ENCODE measurements at places on chromosomes 6 and 20.

- DNase-seq = no peak
Observed at GRCh38 chr6:43058531-43058930, 703 bp downstream of the MRPL2 start.

DNA sequence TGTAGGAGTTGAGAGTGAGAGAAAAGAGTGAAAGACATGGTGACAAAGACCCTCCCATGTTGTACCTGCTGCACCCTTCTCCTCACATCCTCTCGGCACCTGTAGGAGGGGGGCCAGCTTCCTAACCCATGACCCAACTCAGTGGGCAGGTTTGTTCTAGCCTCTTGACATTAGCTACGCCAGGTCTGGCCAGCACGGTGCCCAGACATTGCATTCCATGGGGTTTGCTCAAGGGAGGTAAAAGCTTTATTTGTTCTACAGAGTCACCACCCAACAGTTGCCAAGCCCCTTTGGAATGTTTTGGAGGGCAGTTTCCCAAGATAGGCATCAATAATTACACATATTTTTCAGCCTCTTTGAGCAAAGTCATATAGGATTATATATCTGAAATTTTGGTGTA lies 22.7 kb upstream of the TGM6 start:
- DNase-seq = no peak

- DNase-seq = no peak
Observed at GRCh38 chr20:19549896-19550295, 208.2 kb upstream of the RIN2 start.

- no peak for DNase-seq
Observed at GRCh38 chr6:131966443-131966842, 15.3 kb upstream of the CCN2 start.

DNA sequence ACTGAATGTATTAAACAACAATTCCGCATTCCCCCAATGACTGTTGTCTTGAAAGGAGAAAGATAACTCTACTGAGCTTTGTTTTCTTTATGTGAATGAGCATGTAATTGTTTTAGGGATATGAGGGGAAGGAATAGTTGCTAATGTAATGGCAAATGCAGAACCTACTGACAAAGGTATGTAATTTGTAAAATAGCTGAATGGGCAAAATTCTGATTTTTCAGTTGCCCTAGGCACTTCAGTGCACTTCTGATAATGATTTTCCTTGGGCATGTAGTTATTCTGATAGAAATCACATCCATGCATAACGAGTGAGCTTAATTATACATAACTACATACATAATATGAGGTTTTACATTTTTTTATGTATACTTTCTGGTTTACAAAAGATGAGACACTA lies 53.4 kb upstream of the FOXO3 start:
- no peak for DNase-seq

DNA sequence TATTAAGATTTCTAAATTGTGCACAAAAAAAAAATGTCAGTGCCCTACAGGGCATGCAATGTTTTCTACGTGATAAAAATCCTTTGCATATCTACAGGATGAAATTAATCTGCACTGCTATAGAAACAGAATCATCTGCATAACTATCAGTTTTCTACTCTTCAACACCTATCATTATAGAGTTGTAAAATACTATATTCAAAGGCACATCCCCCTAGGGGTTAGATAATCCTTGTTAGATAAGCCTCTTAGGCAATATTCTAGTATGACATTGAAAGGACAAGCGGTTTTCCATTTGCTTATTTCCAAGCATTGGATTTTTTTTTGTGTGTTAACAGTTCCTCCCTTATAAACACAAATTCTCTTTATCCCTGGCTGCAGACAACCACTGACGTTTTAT lies 98.7 kb upstream of the LAMA2 start:
- DNase-seq = no peak

DNA sequence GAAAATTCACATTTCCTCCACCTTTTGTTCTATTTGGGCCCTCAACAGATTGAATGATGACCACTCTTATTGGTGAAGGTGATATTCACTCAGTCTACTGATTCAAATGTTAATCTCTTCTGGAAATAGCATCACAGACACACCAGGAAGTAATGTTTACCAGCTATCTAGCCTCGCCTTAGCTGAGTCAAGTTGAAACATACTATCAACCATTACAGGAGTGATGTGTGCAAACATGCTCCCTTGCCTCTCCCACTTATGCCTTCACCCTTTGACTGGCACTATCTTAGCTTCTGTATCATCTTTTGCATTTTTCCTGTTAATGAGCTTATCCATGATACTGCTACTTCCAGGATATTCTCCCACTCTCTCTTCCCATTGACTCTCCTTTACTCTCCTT lies 191.9 kb downstream of the CENPW start:
- no peak for DNase-seq

DNA sequence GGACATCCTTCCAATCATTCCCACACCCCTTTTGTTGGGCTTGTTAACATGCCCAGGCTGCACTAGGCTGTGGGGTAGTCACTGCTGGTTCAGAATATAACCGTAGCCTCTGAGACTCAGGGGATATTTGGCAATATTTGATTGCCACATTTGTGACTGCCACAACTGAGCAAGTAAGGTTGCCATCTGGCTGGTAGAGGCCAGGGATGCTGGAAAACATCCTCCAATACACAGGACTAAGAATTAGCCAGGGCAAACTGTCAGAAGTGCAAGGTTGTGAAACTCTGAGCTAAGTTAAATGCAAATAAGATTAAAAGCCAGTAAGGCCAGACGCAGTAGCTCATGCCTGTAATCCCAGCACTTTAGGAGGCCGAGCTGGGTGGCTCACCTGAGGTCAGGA lies 112.0 kb downstream of the ZMYND8 start:
- DNase-seq = no peak

- no peak for DNase-seq
Observed at GRCh38 chr6:16722630-16723029, 38.6 kb downstream of the ATXN1 start.

GRCh38 chr6:35237476-35237875 lies 22.1 kb upstream of the ZNF76 start:
- no peak for DNase-seq

DNA sequence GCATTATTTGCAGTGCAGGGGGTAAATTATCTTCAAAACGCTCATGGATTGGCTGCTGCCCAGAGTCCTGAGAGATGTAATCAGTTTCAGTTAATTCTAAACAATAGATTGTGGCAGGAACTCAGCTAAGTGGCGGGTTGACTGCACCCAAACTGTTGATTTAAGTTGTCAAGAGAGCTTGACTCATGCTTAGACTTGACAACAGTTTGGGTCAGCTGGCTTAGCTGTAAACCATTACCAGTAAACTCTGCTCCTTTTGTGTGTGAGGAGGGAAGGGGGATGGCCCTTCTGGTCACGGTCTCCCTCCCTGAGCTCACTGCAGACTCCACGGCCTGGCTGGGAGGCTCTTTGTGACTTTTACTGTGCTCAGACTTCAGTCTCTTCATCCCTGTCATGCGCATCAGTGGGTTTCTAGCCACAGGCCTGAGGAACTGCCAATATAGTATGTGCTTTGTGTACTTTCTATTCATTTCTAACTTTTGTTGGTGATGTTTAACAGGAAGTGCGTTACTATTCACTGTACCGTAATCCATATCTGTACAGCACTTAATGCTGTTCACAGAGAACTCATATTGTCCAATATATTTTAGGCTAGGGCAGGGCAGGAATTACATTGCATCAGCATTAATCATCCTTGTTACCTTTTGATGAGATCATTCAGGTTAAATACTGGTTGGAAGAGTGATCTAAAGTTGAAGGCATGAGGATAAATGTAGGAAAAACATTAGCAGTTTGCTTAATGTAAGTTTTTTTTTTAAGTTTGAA lies 488.3 kb downstream of the CDKAL1 start:
- no peak for DNase-seq

- DNase-seq = no peak
Observed at GRCh38 chr6:40392589-40392988, 194.6 kb downstream of the LRFN2 start.

DNA sequence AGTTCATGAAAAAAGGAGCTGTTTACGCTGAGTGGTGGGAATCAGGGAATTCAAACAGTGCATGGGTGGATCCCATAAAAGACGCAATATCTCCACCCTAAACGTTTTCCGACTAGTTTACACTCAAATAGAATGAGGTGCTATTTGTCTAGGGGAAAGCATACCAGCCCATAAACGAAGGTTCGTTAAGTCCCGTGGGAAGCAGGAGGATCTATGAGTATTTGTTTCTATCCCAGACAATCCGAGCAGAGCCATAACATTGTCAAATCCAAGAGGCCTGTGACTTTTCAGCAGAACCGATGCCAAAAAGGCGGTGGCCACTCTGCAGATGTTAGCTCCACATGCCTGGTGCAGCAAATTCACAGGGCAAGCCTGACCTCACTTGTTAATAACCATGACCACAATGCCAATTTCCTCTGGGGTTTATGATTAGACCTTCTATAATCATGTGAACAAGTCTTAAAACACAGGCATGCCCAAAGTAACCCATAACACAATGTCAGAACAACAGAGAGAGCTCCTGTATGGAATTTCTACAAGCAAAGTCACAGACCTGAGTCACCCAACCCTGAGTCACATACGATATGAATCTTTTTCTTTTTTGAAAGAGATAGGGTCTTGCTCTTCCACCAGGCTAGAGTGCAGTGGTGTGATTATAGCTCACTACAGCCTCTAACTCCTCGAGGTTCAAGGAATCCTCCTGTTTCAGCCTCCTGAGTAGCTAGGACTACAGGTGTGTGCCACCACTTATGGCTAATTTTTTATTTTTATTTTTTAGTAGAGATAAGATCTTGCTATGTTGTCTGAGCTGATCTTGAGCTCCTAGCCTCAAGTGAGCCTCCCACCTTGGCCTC lies 123.3 kb downstream of the KIF13A start:
- no peak for DNase-seq

DNA sequence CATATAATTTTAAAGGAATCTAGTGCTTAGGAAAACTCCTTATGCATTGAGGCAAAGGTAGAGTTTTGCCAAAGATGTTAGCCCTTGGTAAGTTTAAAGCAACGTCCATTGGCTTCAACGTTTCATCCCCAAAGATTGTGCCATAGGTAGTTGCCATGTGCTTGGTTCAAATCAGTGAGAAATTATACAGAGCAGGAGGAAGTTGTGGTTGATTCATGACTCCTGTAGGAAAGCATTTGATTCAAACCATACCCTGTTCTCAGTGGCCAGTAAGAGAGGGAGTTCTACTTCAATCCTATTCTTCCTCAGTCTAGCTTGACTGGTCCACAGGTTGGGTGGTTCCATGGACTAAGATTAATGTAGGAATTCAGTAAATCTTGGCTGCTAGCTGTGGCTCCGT lies 535.6 kb downstream of the QKI start:
- DNase-seq = no peak

DNA sequence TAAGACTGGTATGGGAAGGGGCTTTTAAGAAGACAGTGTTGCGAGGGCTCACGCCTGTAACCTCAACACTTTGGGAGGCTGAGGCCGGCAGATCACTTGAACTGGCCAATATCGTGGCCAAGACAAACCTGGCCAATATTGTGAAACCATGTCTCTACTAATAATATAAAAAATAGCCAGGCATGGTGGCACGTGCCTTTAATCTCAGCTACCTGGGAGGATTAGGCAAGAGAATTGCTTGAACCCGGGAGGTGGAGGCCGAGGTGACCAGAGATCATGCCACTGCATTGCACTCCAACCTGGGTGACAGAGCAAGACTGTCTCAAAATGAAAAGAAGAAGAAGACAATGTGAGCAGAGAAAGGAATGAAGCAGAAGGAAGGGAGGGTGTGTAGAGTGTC lies 242.2 kb downstream of the TSHZ2 start:
- DNase-seq = no peak

- no peak for DNase-seq
Observed at GRCh38 chr6:139425780-139426179, 51.3 kb upstream of the CITED2 start.

GRCh38 chr6:105881608-105882007 lies 204.5 kb upstream of the PRDM1 start:
- no peak for DNase-seq

GRCh38 chr6:87623248-87623647 lies 33.3 kb downstream of the ORC3 start:
- DNase-seq = no peak

GRCh38 chr6:148169706-148170105 lies 172.9 kb upstream of the SASH1 start:
- DNase-seq = no peak

DNA sequence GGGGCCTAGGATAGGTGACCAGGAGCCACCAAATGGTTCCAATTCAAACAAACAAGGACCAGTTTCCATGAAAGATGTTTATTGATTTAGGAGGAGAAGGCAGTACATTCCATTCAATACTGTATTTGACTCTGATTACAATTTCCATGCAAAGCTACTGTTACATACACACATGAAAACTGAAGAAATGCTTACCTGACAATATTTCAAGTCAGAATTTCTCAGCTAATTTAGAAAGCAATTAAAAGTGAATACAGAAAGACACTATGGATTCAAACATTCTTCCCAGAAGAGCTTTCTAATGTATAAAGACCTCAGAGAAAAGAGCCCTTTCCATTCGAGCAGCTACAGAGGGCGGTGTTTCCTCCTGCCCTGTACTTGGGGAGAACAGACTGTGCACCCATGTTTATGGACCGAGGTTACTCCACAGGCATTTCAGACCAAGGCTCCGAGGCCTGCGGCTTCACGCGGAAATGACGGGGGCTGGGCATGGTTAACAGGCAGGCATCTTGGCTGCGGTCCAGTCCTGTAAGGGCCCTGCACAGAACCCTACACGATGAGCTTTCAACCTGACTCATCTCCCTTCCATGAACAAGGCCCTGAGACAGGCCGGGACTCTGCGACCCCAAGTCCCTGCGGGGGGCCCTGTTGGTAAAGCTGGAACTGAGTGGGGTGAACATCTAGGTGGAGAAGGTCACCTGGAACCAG lies 25.7 kb upstream of the TCFL5 start:
- no peak for DNase-seq

GRCh38 chr20:49969946-49970345 lies 12.8 kb upstream of the SNAI1 start:
- no peak for DNase-seq

GRCh38 chr6:160477901-160478300 lies 129.7 kb downstream of the SLC22A3 start:
- DNase-seq = no peak

- no peak for DNase-seq
Observed at GRCh38 chr6:105650347-105650746, 247.5 kb upstream of the PREP start.

DNA sequence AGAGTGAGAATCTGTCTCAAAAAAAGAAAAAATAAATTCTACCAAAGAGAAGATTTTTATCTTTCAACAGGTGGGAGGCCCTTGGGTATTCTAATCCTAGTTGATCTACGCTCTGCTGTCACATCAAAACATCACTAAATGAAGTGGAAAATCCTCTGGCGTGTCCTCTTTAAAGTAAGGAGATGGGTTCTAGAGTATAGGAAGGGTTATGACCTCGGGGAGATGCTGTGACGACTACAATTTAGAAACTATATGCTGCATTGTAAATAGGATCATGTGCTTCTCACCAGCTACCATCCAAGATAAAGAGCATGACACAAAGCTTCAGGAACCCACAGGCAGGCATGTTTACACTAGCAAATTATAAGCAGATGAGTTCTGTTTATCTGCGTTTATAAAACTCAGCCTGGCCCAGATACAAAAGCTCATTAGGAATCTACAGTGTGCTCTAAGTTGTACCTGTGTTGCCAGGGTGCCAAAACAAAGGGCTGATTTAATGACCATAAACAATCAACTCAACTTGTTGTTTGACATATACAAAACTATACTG lies 197.1 kb upstream of the PLN start:
- no peak for DNase-seq
